Stimulated activated CD4-positive, alpha-beta T cell treated with anti-CD3 and anti-CD28 coated beads, TNF-alpha, amount 100 ng/mL, for 1 hour (primary cell): ENCODE measurements at places on chromosomes 13 and 19.
A peak's percentile ranks its signal among the peaks of the same experiment; 100 is the strongest.

DNA sequence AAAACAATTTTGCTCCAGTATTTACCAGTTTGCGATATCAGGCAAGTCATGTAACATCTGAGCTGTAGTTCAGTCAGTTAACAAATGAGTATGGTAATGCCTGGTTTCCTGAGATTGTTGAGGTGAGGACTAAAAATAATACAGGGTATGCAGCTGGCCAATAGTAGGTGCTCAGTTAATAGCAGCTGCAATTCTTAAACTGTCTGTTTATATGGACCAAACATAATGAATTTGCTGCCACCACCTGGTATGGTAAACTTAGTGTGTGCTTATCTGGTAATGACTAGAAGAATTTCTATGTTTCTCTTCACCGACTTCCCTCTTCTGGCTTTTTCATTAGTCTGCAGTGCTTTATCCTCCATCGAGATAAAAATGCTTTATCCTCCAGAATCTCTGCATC, 9.1 kb downstream of the ZMYM2 start:
- no peak for DNase-seq

GRCh38 chr13:40974460-40975407, 44.4 kb downstream of the ELF1 start:
- DNase-seq, result no peak

DNA sequence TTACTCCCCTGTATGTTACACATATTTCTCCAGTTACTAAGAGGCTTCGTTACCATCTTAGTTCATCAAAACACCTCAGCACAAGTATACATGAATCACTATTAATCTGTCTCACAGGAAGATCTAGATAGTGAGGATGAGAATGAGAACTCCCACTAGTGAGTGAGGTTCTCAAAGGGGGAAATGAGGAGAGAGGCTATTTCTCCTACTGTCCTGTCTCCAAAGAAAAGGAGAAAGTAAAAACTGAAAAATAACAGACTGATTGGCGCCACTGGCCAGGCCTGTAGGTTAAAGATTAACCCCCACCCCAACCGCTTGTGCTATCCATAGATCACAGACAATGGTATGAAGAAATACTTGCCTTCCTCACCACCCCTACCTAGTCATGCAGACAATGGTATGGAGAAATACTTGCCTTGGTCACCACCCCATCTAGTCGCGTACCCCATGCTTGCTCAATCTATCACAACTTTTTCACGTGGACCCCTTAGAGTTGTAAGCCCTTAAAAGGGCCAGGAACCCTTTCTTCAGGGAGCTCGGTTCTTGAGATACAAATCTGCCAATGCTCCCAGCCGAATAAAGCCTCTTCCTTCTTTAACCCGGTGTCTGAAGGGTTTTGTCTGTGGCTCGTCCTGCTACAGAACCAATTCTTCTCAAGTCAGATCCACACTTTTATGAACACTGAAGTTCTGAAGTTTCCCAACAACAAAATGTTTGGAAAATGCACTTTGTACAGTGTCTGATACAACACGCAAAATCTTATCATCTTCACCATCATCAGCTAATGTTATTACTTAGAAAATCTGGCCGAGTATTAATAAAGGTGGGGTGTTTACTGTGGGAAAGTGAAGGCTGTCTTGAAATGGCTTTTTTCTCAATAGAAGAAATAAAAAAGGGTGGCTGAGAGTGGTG, 598.1 kb downstream of the UQCRFS1 start:
- DNase-seq, result no peak

DNA sequence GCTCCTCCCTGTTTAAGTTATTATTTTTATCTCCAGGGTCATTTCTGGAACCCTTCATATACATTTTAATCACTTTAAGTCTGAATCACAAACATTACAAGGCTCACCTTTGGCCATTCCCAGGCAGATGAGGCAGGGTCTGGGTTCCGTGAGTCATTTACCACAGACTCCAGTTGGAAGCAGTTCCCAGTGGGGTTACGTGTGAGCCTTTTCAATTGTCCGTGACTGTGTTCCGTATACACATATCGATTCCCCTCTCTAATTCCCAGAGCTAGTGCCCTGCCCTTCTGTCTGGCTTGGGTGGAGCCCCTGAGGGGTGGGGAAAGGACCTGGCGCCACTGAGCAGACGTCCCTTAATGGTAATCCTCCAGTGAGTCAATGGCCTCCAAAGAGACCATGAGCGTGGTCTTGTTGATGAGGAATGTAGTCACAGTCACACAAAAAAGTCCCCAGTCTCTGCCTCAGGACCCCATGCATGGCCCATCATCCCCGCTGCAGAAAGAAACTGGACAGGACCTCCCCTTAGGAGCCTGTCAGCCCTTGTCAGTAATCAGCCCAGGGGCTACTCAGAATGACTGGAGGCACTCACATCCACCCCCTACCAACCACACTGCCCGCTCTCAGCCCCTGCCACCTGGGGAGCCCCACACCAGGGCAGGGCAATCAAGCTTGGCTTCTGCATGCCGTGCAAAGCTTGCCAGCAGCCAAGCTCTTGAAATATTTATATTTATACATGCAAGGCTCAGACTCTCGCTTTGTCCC, 144.4 kb downstream of the ZIC5 start:
- no peak for DNase-seq

DNA sequence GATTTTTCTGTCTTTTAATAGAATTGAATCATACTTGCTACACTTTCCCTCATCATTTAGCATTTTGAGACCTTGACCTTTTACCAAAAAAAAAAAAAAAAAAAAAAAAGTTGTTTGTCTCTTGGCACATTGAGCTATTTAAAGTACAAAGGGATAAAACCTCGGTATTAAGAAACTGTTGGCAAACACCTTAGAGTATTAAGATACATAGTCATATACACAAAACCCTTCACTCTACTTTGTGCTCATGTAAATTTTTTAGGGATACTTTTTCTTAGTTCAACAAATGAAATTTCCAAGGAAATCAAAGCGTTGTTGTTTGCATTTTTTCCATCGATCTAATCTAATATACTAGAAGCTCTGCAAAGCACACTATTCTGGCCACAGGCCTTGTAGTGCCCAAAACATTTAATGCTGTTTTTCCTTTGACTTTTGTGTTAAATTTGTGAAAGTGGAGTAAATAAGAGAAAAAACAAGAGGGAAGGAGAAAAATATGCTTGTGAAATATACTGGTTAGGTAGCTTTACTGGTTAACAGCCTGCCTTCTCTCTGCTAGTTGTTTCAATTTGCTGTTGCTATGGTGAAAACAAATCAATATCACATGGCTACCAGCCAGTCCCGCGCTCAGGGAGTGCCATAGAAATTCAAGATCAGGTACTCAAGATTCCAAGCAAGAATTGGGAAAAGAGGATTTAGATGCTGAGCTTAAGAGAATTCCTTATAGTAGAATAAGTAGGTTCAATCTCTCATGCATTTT, 2.6 kb downstream of the MBNL2 start:
- DNase-seq, result no peak

- DNase-seq, result no peak
Observed at GRCh38 chr19:50427318-50427925, 5.3 kb upstream of the MYBPC2 start.

GRCh38 chr19:16915734-16916133, 26.9 kb downstream of the F2RL3 start:
- no peak for DNase-seq

- no peak for DNase-seq
Observed at GRCh38 chr13:51905787-51906186, 44.0 kb downstream of the CCDC70 start.

- no peak for DNase-seq
Observed at GRCh38 chr19:896434-896833, 3.1 kb downstream of the RNU6-9 start.

GRCh38 chr13:40758811-40759210, 12.2 kb downstream of the MRPS31 start:
- DNase-seq, result no peak

GRCh38 chr13:39563470-39563735, 39.6 kb downstream of the LHFPL6 start:
- DNase-seq, result no peak

GRCh38 chr19:3544742-3545668, 6.0 kb downstream of the TEKTIP1 start:
- peak; percentile 84 for DNase-seq

GRCh38 chr13:79379274-79379673, 26.8 kb downstream of the RBM26 start:
- DNase-seq, result no peak

DNA sequence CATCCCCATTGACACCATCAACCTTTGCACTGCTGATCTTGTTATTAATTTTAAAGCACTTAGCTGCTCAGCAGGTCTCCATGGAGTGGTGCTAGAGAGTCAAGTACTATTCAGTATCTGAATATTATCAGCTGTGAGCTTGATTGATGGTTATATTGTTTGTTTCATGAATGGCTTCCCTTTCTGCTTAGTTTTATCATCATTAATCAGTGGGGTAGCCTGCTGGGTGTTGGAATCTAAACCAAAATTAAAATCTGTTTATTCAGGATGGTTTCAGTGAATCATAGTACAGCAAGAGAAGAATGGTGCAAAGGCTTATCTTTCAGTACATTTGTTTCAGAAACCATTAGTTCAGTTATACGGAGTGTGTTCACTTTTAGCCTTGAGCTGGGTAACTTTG, 42.5 kb upstream of the SCEL start:
- DNase-seq, result no peak
